ENCODE measurements at places on chromosomes 13 and 19.
A peak's percentile ranks its signal among the peaks of the same experiment; 100 is the strongest.

DNA sequence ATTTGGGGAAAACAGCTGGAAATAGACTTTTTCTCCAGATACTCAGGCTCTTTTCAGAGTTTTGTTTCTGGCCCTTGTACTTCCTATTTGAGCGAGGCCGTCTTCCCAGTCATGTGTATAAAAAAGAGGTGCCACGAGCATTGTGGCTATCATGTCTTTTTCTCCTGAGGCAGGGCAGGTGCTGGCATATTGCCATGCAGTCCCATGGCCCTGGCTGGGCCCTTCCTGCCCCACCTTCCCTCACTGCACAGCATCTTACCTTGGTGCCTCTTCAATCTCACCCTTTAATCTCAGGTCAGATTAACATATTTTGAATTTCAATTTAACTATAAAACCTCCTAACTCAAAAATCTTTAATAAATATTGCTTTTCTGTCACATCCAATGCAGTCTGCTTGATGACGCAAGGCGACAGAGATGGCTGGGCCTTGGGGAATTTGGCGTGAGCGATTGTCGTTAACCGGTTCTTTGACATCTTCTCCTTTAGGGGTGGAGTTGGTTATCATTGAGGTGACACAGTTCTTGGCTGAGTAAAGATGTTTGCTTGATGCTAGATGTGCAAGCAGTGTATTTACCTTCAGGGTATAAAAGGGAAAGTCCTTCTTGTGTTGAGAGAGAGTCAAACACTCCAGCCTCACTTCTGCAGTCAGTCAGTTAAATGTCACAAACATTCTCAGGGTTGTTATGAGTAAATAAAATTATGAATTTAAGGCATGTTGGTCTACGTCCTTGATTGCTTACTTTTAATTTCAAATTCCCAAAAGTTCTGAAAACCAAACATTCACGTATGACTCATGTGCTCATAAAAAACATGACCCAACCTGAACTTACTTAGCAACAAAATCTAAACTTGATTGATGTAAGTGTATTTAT, 289.9 kb downstream of the MYO16 start:
- DNase-seq = peak; percentile 54

- DNase-seq = no peak
These were observed 14.5 kb upstream of the SIGLEC14 start for GRCh38 chr19:51660975-51661600.

GRCh38 chr13:33265133-33265532, 20.4 kb downstream of the STARD13 start:
- DNase-seq = no peak

DNA sequence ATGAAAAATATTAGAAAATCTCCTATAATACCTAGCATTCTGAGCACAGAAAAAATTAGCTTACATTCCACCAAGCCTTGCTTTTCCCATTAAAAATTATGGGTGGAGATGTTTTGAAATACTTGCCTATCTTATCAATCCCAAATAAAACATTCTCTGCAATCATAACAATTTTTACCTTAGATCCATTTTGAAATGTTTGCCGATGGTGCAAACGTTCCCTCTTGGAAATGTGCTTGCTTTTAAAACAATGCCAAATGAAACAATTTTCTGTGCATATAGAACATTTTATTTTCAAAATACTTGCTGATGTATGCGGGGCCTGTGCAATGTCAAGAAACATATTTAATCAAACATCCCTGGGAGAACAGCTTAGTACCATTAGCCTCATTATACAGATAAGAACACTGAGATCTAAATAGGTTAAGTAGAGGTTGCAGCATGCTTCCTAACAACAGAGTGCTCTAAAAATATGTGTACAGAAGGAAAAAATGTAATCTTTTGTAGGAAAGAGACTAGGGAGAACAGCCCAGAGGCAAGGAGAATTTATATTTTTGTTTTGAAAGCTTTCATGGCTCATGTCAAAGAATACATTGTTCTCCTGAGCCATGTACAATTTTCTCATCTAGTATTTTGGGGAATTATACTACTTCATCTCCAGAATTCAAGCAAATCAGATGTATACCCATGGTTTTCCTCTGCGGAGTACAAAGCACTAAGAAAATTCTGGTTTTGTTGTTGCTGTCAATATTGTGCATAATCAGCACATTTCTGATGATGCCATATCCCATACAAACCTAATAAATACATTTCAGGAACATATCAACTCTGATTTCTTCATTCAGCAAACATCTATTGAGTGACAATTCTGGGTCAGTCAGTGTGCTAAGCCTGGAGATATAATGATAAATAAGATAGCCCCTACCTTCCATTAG, 25.9 kb upstream of the FNDC3A start:
- no peak for DNase-seq

DNA sequence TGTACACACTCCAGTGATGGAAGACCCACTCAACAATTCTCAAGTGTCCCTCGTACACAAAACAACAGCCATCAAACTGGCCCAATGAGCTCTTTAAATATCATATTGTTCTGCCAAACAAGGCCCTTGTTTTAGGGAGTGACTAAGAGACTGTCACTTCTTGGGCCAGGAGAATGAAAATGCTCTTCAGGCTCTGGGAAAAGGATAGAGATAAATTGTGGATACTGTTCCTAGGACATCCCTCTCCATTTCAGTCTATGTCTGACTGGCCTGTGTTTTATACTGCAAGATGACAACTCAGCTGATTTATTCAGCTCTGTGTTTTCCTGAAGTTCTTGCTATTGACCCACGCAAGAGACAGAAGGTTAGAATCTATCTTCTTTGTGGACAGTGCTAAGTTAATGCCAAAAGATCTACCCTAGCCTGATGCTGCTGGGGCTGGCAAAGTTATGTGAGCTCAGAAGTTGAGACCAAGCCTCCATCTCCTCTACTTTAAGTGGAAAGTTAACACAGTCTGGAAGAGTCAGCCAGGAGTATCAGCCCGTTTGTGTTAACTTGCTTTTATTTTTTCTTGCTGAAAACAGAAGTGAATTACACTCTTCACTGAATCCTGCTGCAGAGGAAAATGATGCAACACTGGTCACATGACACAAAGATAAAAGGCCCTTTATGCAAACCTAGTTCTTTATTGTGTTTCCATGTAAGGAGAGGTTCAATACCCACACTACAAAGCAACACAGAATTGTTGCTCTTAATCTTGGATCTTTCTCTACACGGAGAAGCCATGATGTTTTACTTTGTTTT, 14.6 kb downstream of the FRY start:
- no peak for DNase-seq

GRCh38 chr19:30423481-30423880, 51.3 kb downstream of the ZNF536 start:
- no peak for DNase-seq

- DNase-seq = no peak
These were observed 23.8 kb downstream of the DEDD2 start for GRCh38 chr19:42193706-42194105.

GRCh38 chr19:40446263-40446784, 2.2 kb upstream of the SERTAD3 start:
- no peak for DNase-seq

DNA sequence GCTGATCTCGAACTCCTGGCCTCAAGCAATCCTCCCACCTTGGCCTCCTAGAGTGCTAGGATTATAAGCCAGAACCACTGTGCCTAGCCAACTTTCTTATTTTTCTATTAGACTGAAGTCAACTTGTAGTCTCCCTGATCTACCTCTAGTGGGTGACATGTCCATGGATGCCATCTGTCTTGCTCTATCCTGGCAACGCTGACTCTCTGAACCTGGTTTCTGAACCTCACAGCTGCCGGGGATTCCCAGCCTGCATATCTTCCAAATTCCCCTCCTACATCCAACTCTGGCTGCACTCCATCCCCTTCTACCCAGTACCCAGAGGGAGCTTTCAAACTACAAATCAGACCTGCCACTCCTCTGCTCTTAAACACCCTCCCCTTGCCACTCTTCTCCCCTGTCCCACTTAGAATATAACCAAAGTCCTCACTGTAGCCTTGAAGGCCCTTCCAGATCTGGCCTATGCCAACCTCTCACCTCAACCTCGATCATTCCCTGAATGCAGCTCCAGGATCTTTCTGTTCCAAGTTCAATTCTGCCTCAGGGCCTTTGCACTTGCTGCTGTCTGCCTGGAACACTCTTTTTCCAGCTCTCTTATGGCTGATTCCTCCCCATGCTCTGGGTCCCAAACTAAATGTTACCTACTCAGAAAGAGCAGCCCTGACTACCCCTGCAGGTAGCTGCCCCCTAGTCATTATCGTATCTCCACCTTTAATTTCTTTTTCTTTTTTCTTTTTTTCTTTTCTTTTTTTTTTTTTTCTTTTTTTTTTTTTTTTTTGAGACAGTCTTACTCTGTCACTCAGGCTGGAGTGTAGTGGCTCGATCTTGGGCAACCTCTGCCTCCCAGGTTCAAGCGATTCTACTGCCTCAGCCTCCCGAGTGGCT, 2.2 kb downstream of the CLIP3 start:
- DNase-seq = no peak

DNA sequence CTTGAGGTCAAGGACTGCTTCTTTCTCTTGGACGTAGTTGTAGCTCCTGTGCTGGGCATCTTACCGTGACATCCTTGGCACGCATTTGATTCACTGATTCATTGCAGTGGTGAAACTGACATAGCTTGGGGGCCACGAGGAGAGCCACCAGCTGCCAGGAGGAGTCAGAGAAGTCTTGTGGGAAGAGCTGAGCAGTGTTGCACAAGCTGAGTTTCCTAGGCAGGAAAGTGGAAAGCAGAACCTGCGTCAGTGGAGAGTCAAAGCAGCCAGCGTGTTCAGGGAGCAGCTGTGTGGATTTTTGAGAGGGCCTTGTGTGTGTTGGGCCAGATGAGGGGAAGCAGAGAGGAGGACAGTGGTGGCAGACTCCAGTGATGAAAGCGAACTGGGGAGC, 5.3 kb upstream of the GPR183 start:
- DNase-seq = peak; percentile 60

DNA sequence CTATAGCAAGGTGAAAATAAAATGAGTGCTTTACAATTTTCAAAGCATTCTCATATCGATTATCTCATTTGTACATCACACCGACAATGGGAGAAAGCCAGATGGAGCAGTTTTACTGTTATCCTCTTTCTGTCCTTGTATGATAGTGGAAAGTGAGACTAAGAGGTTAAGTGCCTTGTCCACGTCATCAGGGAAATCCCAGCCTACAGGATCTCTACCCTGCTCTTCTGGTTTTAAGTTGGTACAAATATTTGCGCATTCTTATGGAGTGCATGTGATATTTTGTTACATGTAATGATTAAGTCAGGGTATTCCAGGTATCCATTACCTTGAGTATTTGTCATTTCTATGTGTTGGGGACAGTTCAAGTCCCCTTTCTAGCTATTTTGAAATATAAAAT, 12.4 kb upstream of the ENOX1 start:
- DNase-seq = no peak

DNA sequence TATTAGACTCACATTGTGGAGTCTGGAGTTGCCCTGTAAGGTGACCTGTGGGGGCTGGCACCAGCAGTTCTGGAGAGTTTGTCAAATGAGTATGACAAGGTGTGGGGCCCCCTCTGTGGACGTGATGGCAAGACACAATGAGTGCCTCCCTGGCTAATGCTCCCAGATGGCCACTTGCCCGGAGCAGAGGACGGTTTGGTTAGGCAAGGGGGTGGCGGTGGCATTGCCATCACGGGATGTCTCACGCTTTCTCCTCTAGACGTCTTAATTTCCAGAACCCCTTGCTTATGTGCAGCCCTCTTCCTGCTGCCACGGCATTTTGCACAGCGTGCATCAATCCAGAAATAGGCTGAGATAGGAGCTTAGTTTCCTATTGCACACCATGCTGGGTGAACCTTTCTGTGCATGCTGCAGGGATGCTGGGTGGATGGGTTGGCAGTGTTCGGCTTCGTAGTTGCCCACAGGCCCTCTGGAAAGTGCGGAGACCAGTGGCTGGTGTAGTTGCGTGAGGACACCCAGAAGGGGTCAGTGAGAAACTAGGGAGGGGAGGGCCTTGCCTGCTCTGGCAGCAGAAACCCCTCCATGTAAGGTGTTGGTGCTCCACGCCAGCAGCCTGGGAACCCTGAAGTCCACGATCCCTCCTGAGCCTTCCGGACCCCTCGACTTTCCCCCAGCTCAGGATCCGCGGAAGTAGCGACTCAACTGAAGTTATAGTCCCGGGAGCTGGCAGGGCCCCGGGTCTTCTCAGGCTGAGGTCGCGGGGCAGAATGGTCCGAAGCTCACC, 18.1 kb upstream of the LRP3 start:
- no peak for DNase-seq

DNA sequence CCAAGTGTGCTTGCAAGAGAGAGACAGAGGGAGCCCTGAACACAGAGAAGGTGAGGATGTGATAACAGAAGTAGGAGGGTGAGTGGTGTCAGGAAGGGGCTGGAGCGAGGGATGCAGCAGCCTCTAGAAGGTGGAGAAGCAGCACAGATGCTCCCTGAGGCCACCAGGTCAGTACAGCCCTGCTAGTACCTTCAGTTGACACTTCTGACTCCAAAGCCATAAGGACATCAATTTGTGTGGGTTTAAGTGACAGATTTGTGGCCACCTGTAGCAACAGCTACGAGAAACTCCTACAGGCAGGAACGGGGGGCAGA, 6.9 kb downstream of the ERICH4 start:
- no peak for DNase-seq

- peak; percentile 13 for DNase-seq
These were observed 67.6 kb downstream of the PIBF1 start for GRCh38 chr13:72849571-72849970.

GRCh38 chr19:30692181-30692811, 320.1 kb downstream of the ZNF536 start:
- no peak for DNase-seq

DNA sequence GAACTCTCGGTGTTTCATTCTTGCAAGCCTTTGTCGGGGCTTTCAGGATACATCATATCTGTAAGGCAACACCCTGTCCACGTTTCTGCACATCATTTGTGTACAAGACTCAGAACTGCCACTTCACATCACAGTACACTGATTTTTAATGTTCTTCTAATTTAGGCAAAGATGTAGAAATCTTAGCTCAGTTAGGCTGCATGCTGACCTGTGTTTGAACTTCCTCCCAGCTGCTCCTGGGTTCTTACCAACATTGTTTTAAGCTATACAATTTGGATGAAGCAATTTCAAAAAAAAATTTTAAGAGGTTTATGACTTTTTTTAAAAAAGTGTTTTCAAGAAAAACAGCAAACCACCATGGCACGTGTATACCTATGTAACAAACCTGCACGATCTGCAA, 1047.9 kb upstream of the SLC10A2 start:
- DNase-seq = no peak

DNA sequence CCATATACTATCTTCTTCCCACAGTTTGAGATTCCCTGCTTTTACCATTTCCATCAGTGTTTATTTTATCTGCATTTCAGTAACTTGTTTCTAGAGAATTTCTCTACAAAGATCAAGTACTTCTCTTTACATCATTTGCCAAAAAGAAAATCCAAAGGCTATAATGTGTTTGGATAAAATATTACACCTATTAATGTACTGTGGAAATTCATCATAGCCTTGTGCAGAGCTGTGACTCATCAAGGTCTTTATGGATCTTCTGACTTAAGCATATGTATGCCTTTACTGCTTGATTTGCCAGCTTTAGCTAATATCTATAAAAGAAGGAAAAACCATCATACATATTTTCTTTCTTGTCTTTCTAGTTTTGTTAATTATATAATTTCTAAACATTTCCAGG, 9.6 kb upstream of the HTR2A start:
- DNase-seq = no peak

All from BJ (cell line).